ENCODE measurements at places on chromosomes 4 and X.

DNA sequence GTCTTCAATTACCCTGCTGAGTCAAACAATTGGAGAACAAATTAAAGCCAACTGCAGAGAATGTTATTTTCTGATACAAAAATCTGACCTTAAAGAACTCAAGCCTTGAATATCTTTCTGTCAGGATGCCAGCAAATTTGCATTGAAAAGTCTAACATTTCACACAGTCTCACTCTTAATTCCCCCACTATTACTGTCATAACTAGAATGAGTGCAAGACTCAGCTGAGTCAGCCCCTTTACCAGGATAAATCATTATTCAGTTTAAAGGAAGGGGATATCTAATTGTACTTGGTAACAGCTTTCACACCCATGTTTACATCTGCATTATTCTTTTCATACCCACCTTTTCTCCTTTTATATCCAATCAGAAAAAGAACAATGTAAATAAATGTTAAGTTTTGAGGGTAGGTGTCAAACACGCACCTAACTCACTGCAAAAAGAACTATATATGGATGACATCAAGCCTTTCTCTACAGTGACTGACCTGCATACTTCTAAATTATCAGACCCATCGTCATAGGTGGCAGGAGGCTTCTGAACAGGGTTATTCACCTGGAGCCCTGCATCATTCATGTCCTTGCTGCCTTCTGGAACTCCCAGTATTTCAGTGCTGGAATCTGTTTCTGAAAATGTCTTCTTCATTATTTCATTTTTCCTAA is 117.4 kb downstream of the TMA16 start:
- no peak for DNase-seq

DNA sequence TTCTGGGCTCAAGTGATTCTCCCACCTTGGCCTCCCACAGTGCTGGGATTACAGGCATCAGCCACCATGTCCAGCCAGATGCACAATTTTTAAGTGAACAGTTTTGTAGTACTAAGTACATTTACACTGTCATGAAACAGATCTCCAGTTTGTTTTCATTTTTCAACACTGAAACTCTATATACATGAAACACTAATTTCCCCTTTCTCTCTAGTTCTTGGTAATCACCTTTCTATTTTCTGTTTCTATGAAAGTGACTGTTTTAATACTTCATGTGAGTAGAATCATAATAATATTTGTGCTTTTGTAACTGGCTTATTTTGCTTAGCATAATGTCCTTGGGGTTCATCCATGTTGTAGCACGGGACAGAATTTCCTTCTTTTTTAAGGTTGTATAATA is 237.4 kb downstream of the CAMK2D start:
- DNase-seq, result no peak

DNA sequence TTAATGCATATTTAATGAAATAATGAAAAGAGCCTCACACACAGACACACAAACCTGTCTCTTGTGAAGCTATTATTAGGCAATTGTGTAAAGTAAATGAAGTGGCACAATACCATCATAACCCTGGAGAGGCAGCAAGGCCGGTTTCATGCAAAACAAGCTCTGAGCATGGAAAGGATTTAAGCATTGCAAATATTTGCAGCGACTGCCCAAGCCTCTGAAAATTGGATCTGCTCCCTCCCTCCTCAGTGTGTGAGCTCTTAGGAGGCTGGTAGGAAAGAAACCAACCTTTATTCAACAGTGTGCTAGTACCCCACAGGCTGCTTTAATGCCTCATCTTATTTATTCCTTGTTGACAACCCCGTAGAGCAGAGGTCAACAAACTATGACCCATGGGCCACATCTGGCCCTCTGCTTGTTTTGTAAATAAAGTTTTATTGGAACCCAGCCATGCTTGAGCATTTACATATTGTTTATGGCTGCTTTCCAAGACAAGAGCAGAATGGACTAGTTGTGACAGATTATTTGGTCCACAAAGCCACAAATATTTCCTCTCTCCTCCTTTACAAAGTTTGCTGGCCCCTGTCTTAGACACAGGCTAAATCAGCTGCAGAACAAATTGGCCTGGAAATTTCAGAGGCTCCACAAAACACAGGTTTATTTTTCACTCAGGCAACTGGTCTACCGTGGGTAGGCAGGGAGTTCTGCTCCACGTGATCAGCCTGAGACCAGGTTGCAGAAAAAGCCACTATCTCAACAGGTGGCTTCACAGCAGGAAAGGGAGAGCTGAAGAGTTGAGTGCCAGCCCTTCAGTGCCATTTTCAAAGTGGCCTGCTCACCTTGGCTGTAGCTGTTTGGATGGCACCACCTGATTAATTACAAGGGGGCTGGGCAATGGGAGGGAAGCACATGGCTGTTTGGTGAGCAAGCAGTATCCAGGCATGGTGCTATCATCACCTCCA is 16.8 kb downstream of the RS1 start:
- no peak for DNase-seq

- no peak for DNase-seq
These were observed 15.0 kb upstream of the BCLAF3 start for GRCh38 chrX:20005883-20006282.

- no peak for DNase-seq
These were observed 10.0 kb downstream of the SULT1E1 start for GRCh38 chr4:69849969-69850368.

- DNase-seq, result no peak
These were observed 1082.7 kb downstream of the NLGN4X start for GRCh38 chrX:5145957-5146356.

- DNase-seq, result no peak
These were observed 1511.0 kb upstream of the ADGRL3 start for GRCh38 chr4:59689149-59689548.

DNA sequence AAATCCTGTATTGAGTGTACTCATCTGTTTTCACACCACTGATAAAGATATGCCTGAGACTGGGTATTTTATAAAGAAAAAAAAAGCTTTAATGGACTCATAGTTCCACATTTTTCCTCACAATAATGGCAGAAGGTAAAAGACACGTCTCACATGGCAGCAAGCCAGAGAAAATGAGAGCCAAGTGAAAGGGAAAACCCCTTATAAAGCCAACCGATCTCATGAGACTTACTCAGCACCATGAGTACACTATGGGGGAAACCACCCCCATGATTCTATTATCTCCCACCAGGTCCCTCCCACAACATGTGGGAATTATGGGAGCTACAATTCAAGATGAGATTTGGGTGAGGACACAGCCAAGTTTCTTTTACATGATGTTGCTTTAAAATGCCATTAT is 171.9 kb downstream of the GALNTL6 start:
- DNase-seq, result no peak

GRCh38 chr4:149896432-149896831 is 80.8 kb upstream of the IQCM start:
- no peak for DNase-seq

DNA sequence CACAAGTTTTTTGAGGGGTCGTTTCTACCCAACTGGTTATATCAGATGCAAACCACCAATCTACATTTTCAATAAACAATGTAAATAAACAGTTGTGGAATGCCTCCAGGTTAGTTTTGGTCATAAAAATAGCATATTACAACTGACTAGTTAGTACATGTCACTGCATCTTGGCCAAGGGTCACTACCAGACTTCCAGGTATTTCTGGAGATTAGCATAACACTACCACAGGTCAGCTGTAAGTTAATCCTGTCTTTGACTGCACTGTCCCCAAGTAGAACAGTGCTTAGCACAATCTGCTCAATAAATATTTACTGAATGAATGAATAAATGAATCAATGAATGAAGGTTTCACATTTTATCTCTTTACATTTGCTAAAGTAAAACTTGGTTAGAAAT is 64.4 kb downstream of the TBC1D19 start:
- DNase-seq, result no peak

DNA sequence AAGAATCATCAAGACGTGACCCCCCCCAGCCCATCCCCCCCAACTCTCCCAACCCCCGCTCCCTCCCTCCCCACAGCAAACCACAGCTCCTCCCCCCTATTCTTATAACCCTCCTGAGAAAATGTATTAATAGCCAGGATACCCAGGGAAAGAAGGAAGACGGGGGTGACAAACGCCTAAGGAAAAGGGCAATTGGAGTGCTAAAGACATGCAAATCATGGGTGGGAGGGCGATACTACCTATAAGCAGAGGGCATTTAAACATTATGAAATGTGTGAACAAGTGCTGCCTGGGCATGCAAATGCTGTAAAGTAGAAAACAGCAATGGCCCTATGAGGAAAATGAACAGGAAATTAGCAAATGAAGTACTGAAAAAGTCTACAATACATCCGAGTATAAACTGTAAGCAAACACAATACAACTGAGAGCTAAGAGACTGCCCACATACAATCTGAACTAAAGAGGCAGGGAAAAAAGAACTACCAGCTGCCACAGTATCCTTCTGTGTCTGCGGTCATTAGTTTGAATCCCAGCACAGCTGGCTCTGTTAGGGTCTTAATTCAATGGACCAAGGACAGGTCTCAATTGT is 2.4 kb downstream of the CXXC4 start:
- DNase-seq, result no peak

GRCh38 chr4:121373841-121374240 is 7.0 kb downstream of the QRFPR start:
- no peak for DNase-seq

GRCh38 chrX:112800971-112801775 is 39.5 kb downstream of the AMOT start:
- no peak for DNase-seq
